ENCODE measurements at places on chromosomes 5 and 9.
A peak's percentile ranks its signal among the peaks of the same experiment; 100 is the strongest.

- DNase-seq, result peak; percentile 30
These were observed 98.8 kb upstream of the BASP1 start for GRCh38 chr5:17118631-17119030.

DNA sequence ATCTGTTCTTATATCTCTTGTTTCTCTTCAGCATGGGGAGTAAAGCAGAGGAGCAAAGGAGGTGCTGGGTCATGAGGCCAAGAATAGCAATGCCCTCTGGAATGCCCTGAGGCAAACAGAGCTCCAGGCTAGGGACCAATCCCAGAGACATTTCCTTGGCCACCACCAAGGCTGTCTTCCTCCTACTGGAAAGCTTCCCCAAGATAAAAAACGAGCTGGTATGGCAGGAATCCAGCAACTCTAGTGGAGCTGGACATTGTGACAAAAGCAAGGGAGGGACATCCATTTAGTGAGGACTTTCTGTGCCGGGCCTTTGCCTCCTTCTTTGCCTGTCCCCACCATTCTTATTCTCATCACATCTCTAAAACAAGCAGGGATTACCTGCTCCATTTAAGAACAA, 161.6 kb downstream of the ASTN2 start:
- no peak for DNase-seq

DNA sequence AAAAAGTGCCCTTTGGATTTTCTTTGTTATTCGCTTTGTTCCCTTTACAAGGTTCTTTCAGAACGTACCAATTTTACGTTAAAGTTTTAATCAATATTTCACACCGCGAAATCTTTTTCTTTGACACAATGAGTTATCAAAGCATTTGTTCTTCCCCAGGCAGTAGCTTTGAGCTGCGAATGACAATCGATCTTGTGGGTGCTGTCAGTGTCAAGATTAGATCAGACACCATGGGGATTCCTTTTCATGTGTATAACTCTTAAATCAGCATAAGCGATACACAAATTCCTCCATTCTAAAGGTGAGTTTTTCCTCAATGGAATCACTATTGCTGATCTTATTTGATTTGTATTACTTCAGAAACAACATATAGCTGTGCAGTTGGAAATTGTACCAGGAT, 145.5 kb downstream of the ST8SIA4 start:
- DNase-seq, result no peak

DNA sequence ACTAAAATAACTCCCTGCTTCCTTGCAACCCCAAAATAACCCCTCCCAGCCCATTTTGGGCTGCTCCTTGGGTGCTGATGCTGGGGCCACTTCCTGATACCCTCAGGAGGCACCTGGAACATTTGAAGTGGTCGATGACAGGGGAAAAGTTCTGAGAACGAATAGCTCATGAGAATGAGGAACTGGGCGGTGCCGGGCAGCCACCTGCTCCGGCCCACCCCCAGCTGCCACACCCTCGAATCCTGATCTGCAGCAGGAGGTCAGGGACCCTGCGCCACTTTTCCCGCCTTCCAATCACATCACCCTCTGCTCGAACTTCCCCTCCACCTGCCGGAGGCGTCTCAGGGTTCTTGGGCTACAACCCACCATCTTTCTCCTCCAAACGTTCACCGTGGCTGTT, 19.7 kb downstream of the HRH2 start:
- no peak for DNase-seq

DNA sequence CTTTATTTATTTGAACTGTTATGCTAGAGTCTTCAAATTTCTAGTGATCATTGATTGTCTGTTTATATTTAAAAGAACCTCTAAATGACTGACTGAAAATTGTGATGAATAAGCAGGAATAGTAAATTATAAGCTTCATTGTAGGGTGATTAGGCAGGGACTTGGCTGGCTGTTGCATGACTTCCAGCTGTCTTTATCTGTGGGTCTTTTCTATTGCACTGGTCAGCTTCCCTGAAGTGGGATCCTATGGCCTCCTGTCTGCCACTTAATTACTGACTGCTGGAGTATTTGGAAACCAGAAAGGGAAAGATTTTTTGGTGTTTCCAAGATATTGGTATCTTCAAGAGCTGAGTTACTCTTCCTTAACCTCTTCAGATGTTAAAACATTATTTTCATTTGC, 123.0 kb upstream of the CCNH start:
- DNase-seq, result no peak

- no peak for DNase-seq
These were observed 5.7 kb downstream of the TBC1D2 start for GRCh38 chr9:98249771-98250170.

DNA sequence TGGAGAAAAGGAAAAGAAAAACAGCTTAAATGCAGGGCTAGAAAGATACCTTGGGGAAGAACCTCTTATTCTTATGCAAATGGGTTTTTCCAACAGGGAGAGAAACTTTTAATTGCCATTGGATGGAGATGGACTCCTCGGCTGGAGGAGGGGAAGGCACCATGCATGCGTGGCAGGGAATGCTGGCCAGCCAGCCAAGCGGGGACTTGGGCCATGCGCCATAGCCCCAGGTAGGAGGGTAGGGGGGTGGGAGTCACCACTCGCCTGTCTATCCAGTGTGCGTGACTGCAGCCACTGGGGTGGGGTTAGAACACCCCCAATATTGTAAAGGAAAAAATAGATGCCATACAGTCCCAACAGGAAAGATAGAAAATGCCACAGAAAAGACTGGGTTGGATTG, 119.9 kb upstream of the ELAVL2 start:
- DNase-seq, result no peak

DNA sequence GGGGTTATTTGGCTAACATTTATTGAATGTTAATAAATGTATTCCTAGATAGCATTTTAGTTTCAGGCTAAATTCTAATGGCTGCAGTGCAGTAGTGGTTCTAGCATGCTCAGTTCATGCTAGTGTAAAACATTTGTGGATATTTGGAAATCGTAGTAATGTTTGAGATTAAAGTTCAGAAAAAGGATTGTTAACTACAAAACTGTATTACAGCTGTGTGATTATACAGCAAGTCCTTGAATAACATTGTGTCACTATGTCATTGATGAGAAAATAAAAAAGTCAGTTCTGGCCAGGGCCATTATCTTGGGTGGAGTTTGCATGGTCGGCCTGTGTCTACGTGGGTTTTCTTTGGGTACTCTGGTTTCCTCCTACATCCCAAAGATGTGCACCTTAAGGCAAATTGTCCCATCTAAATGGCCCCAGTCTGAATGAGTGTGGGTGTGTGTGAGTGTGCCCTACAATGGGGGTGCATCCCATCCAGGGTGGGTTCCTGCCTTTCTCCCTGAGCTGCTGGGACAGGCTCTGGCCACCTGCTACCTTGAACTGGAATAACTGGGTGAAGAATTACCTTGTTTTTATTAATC, 8.8 kb downstream of the ZSWIM6 start:
- DNase-seq, result no peak

DNA sequence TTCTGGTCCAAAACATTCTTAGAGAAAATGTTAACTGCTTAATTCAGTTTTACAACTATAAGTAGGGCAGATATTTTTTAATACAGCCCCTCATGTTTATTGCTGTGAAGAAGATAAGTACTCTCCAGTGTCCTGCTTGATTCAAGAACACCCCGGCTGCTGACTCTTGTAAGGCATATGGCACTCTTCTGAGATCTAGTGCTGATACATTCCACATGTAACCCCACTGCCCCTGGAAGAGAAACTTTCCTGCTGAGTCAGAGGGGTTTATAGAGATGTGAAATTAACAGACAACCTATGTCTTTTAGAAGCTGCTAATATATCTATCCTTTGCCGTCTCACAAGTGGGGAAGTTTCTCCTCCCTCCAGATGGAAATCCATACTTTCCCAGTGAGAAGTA, 1.0 kb upstream of the MINAR2 start:
- no peak for DNase-seq

DNA sequence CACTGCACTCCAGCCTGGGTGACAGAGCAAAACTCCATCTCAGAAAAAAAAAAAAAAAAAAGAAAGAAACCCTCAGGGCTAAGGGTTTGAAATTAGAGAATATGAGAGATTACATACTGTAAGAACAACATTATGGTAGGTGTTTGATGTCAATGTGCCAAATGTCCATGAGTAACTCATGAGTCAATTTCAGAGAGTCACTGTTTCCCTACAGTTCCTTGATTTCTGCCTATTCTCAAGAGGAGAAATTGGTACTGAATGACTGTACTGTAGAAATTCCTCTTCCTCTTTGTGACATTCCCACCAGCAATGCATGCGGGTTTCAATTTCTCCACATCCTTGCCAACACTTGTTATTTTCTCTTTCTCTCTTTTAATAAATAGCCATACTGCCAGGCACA, 35.2 kb downstream of the MARVELD2 start:
- DNase-seq, result no peak

- no peak for DNase-seq
These were observed 33.9 kb upstream of the RAD23B start for GRCh38 chr9:107249131-107249533.

- DNase-seq, result no peak
These were observed 29.8 kb upstream of the TMEM161B start for GRCh38 chr5:88298425-88298824.

GRCh38 chr5:107383414-107383813, 287.3 kb downstream of the EFNA5 start:
- no peak for DNase-seq

DNA sequence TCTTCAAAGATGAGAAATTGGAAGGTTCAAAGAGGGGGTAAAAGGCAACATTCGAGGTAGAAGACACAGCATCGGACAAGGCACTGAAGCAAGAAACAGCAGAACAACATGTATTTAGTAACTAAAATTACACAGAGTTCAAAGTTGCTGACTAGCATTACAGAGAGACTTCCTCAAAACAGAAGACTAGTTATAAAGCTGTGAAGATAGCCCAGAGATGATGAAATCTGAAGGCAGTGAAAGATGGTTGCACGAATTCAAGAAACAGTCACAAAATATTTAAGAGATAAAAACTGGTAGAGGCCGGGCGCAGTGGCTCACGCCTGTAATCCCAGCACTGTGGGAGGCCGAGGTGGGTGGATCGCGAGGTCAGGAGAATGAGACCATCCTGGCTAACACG, 16.3 kb downstream of the MAPKAP1 start:
- DNase-seq, result no peak

GRCh38 chr5:147375151-147375550, 134.7 kb downstream of the DPYSL3 start:
- DNase-seq, result no peak

- no peak for DNase-seq
These were observed 52.9 kb downstream of the MACROH2A1 start for GRCh38 chr5:135345956-135346731.

DNA sequence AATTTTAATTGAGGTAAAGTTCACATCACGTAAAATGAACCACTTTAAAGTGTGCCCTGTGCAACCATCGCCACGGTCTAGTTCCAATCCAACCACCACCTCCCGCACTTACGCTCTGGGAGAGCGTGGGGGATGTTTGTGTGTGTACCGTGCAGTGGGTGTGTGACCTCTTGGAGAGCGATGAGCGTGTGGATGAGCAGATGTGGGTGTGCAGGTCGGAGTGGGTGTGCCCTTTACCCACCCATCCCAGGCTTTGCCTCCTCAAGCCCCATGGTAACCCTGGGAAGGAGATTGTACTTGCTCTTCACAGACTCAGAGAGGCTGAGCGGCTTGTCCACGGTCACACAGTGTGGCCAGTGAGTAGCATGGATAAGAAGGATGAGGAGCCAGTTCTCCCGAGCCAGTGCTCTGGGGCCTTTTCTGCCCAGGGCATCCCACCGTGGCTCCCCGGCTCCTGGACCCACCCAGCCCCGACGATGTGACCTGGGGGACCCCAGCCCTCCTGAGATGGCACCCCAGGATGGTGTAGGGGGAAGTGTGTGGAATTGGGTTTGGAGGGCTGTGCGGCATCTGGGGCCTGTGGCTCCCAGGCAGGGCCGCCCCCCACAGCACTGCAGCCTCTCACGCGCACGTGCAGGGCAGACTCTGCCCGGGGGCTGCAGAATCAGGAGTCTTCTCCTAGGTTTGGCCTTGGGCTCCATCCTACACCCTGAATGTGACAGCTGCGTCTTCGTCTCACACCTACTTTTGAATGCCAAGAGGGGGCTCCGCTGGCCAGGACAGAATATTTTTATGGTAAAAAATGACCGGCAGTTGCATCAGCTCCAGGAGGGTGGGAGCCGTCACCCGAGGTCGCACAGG, 13.6 kb downstream of the LHX3 start:
- DNase-seq, result no peak

GRCh38 chr9:73183917-73184861, 32.5 kb downstream of the ANXA1 start:
- DNase-seq, result peak; percentile 61

GRCh38 chr5:124480022-124480421, 266.4 kb downstream of the ZNF608 start:
- DNase-seq, result no peak

DNA sequence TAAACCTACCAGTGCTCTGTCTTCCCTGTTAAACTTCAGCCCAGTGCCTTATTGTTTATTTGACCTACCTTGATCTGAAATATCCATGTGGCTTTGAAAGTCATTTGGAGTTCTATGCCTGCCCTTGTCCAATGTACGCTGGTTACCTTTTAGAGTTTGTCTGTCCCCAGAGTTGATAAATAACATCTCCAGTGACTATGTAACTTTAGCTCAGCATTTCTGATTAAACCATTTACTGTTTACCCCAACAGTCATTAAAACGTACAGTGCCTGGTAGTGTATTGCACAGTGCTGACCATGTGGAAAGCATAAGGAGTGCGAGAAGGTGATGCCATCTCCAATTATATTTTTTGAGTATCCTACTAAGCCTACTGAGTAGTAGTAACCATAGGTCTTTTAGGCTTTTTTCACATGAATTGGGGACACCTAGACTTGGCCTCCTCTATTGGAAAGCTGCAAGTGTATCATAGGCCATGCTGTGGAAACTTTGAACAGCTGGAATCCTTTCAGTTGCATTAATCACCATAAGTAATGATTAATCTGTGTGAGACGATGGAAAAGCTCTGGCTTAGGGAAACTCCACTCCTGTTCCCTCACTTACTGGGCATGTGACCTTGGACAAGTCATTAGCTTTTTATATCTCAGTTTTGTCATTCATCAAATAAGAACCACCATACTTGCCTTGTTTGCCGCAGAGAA, 93.5 kb downstream of the MAST4 start:
- no peak for DNase-seq

GRCh38 chr5:141513627-141514329, 24.9 kb downstream of the PCDHGC5 start:
- peak; percentile 46 for DNase-seq

DNA sequence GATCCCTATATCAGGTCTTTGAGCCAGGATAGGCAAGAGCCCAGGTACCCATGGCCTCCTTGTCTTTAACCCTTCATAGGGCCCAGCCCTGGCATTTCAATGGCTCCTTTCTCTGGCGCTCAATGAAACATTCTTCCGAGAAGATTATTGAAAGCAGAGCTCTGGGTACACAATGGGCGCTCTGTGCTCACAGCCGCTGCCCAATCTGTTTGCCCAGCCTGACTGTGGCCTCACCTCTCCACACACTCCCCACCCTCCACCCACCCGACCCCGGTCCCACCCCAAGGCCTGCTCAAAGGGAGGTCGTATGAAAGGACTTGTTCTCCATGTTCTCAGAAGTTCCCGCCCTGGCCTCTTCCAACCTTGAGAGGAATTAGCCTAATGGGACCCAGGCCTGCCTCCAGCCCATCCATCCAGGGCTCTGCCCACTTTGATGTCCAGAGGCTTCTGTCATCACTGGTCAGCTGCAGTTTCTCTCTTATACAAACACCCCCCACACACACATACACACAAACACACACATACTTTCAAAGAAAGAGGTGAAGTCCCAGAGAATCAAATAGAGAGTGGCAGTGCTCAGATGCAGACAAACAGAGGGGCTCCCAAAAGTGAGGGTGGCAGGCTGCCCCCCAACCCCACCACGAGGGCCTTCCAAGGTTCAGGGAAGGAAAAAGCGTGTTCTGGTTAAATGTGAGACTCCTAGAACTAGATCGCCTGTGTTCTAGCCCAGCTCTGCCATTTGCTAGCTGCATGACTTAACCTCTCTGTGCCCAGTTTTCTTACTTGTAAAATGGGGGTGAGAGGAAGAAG, 5.1 kb upstream of the ARSI start:
- DNase-seq, result no peak
